SW480 (cell line): ENCODE measurements at places on chromosomes 11 and 22.

GRCh38 chr11:2409611-2410468, 9.3 kb downstream of the TSSC4 start:
- no peak for DNase-seq

- DNase-seq: no peak
Measured at GRCh38 chr11:66719111-66719872, 9.7 kb downstream of the SPTBN2 start.

- DNase-seq: no peak
Measured at GRCh38 chr11:121236115-121237001, 56.2 kb upstream of the SC5D start.

DNA sequence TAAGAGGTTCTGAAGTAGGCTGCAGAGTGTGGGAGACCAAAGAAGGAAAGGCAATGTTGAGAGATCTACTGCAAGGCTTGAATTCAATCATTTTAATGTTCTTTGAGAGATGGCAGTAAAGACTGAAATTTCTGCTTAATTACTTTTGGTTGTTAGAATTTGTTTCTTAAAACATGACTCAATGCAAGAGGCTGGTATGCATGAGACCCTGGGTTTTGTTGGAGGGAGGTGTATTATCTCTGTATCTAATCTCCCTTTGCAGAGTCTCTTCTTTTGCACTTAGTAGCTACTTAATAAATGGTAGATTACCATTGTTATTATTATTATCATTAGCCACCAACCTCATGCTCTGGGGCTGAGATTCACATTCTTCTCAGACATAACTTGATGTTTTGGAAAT, 87.4 kb upstream of the DRD2 start:
- no peak for DNase-seq
